ENCODE measurements at places on chromosomes 13 and 19.

DNA sequence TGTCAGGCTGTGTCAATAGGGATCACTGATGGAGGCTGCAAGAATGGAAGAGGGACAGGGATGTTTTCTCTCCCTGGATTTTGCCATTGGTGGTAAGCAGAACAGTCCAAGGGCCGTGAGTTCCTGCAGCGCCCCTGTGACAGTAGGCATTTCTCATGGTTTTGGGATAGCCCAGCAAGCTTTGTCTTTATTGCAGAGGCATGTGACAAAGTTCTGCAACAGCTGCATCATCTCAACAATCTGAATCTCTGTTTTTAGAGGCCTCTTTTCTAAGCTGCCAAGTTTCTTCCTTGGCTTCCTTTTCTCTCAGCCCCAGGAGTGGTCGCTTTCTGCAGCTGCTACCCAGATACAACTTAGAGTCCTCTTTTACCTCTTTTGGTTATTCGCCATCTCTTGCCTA lies 95.7 kb upstream of the TSHZ3 start:
- DNase-seq, result no peak

DNA sequence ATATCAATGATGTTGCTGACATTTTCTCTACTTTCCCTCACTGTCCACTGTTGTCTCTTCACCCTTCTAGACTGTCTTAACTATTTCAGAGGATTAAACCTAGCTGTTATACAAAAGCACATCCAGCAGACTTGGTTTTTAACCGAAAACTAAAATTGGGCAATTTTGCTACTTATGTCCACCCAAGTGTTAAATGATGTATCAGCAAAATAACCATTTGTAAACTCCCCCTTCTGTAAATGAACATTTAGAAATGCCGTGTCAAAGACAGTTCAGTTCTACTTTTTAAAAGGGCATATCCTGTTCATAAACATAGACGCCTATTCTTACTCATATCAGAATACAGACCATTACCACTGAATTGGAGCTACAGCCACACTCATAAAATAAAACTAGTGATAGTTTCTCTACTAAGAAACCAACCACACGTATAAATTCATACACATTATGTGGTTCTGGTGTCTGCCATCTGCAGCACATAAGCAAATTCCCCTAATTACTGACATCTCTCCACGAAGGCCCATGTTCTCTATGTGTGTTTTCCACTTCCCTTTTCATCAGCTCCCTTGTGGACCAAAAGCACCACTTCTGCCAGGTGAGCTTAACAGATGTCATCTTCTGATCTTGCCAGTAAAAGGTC lies 1091.8 kb downstream of the PCDH9 start:
- DNase-seq, result no peak

GRCh38 chr19:4556597-4557127 lies 2.8 kb downstream of the SEMA6B start:
- peak; percentile 75 for DNase-seq

DNA sequence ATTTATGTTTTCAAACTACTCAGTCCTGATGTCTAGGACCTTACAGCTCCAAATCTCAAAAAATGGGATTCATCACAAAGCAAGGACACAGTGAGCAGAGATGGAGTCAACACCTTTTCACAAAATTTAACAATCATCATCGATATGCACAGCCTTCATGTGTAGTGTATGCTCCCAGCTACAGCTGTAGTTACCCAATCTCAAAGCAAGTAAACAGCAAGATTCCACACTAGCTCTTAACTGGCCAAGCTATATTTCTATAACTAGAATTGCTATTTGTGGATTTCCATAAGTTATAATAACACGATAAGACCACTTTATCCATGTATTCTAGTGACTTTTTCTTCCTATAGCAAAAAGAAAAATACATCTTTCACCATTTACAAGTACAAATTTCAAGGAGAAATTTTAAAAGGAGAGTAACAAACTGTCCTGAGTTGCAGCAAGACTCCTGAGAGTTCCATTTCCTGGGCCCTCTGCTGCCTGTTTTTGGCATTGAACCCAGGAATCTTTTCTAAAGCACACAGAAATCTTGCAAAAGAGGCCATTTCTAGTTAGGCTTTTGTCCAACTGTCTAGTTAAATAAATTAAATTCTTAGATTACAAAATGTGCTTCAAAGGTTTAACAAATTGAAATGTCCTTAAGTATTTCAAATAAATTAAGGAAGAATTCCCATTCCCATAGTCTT lies 460.6 kb downstream of the FGF14 start:
- no peak for DNase-seq

DNA sequence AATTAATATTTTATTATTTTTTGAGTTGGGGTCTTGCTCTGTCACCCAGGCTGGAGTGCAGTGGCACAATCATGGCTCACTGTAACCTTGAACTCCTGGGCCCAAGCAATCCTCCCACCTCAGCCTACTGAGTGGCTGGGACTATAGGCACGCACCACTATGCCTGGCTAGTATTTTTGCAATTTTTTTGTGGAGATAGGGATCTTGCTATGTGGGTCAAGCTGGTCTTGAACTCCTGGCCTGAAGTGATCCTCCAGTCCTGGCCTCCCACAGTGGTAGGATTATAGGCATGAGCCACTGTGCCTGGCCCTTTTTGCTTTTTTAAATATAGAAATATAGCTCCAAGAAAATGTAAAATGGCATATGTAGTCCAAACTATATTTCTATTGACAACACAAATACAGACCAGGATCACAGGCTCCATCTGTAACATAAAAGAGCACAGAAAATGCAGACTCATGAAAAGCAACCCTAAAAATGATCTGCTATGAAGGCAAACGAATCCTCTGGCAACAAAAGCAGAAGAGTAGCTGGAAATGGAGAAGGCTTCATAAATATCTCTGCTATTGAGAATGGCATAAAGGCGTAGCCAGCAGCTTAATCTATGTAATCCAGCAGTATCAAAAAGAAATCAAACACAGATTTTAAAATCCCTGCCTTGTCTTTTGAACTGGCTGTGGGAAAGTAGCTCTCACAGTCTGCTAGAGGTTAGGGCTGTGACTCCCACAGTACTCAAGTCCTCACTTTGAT lies 200.6 kb downstream of the LHFPL6 start:
- no peak for DNase-seq

GRCh38 chr13:75372923-75373841 lies 108.8 kb downstream of the TBC1D4 start:
- DNase-seq, result no peak

- DNase-seq, result no peak
Observed at GRCh38 chr13:29281932-29282495, 313.5 kb downstream of the SLC7A1 start.

- no peak for DNase-seq
Observed at GRCh38 chr13:112634102-112634501, 46.1 kb upstream of the TUBGCP3 start.

GRCh38 chr13:64154514-64154913 lies 2738.9 kb upstream of the PCDH20 start:
- DNase-seq, result no peak

DNA sequence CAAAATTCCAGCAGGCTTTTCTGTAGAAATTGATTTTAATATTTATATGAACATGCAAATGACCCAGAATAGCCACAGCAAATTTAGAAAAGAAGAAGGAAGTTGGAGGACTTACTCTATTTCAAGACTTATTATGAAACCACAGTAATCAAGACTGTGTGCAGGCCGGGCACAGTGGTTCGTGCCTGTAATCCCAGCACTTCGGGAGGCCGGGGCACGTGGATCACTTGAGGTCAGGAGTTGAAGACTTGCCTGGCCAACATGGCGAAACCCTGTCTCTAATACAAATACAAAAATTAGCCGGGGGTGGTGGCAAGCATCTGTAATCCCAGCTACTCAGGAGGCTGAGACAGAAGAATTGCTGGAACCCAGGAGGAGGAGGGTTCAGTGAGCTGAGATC lies 6.0 kb upstream of the FFAR2 start:
- DNase-seq, result no peak

DNA sequence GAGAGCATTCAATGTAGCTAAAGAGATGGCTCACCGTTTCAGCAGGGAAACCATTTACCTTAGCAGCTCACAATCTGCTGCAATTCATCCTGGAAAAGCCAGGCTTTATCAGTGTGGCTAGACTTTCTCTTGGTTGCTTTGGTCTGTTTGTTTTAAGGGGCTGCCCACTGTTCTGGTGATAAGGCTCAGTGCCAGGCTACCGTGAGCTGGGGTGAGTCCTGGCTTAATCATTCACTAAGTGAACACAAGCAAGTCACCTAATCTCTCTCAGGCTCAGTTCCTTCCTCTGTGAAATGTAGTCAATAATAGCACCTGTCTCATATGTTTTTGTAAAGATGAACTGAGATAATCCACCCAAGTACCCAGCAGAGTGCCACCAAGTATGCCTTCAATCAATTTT lies 229.0 kb downstream of the TEX29 start:
- DNase-seq, result no peak

GRCh38 chr13:42333613-42334328 lies 61.8 kb downstream of the AKAP11 start:
- no peak for DNase-seq

DNA sequence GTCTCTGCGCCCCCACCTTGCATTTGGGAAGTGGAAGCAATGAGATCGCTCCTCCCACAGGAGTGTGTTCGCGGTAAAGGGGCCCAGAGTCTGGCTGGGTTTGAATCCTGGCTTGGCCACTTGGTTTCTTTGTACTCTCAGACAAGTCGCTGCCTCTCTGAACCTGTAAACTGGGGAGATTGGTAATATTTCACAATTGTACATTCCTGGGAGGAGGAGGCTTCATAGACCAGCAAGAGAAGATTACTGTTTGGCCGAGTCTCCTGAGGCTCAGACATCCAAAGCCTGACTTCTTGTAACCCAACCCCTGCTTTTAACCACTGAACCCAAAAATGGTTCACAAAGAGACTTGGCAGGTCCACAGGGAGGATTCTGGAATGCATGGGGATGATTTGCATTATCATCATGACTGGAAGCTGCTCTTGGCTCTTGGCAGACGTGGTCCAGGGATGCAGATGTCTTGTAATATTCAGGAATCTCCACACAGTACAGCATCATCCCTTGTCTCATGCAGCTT lies 13.6 kb upstream of the STRN4 start:
- DNase-seq, result no peak

DNA sequence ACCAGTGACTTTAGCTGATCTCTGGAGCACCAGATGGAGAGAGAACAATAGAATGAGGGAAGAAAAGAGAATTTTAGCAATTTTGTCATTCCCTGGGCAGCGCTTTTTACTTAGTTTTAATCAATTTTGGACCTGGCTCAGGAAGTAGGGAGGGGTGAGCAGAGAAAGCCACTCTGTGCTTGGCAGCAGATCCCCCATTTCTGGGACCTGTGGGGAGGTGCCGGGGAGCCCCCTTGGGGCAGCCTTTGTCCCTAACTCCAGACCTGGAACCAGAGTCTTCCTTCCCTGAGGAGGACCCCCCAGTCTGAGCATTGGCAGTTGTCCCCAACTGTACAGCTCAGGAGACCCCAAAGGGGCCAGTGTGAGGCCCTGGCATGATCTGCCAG lies 10.5 kb downstream of the LYL1 start:
- peak; percentile 20 for DNase-seq

DNA sequence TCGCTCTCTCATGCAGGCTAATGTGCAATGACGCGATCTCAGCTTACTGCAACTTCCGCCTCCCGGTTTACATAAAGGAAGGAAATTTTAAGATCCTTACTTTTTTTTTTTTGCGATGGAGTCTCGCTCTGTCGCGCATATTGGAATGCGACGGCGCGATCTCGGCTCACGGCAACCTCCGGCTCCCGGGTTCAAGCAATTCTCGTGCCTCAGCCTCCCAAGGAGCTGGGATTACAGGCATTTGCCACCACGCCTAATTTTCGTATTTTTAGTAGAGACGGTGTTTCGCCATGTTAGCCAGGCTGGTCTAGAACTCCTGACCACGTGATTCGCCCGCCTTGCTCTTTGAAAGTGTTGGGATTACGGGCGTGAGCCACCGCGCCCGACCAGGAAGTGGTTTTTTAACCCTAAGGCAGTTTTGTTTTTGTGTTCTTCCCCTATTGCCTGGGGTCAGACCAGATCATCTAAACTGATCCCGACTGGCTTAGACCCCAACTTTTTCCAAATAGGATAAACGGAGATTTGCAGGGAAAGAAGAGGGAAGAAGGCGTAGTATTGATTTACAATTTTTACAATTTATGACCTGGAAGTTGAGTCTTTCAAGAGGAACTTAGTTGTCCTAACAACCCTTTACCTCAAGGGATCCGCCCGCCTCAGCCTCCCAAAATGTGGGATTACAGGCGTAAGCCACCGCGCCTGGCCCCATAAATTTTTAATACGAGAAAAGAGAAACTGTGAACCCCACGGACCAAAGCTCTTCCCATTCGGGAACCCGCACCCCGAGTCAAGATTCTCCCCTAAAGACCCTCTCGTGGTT lies 142.0 kb downstream of the ZNF737 start:
- DNase-seq, result no peak

DNA sequence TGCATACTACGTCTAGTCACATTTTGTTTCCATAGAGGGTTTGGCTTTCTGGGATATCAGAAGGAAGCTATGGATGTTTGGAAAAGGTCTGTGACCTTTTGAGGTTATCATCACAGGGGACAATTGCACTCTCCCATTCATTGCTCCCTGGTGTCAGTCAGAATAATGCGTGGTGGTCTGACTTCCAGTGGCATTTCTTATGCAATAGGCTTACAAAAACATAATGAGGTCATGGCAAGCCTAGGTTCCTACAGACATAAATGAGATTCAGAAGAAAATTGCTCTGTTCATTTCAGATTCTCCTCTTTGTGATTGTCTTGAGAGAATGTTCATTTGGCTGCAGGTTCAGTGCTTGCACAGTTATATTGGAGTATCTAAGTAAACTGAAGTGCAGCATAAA lies 54.6 kb downstream of the ARHGAP35 start:
- no peak for DNase-seq

DNA sequence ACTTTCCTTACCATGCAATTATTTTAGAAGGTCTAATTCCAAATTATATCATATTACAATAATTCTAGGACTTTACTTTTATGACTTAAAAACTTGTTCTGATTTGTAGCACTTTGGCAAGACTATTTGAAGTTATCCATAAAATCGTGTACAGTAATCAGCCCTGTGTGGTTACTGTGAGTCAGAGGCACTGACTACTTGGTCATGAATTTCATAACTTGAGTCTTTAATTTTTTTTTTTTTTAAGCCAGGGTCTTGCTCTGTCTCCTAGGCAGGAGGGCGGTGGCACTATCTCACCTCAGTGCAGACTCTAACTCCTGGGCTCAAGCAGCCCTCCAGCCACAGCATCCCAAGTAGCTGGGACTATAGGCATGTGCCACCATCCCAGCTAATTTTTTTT lies 1319.2 kb upstream of the SLC10A2 start:
- DNase-seq, result no peak

- no peak for DNase-seq
Observed at GRCh38 chr13:92572190-92572589, 654.4 kb upstream of the GPC6 start.

Data from hematopoietic multipotent progenitor cell treated with erythropoietin and hydrocortisone succinate and interleukin-3 and kit ligand, for 17 days (in vitro differentiated cells).